ENCODE measurements at places on chromosomes 11 and 22.

GRCh38 chr11:60970369-60970774 is 1.1 kb upstream of the CD6 start:
- peak; percentile 16 for DNase-seq

DNA sequence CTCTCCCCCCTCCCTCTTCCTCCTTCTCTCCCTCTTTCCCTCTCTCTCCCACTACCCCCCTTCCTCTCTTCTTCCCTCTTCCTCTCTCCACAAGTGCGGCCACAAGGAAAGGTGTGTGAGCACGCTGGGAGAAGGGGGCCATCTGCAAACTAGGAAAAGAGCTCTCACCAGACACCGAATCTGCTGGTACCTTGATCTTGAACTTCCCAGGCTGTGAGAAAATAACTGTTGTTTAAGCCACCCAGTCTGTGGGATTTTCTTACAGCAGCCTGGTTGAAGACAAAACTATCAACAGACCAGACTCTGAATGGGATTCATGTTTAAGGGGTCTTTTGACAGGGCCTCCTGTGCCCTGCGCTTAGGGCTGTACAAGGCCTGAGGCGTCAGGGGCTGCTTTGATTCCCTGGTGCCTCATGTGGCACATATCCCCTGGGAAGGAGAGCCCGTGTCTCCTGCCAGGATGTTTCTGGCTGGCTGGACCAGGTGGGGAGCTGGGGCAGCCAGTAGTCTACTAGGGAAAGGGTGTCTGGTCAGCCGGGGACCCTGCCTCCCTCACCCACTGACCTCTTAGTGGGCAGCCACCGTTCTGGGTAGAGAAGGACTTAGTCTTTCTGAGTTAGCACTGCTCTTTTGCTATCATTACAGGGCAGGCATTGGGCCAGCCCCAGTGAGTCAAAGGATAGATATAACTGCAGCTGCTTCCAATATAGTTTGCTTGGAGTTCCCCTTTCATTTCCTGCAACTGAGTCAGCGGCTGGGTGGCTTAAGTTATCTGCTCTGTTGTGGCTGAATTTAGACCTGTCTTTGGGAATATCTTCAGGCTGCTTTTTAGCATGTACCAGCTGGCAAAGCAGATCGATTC is 6.2 kb downstream of the PANX1 start:
- no peak for DNase-seq

DNA sequence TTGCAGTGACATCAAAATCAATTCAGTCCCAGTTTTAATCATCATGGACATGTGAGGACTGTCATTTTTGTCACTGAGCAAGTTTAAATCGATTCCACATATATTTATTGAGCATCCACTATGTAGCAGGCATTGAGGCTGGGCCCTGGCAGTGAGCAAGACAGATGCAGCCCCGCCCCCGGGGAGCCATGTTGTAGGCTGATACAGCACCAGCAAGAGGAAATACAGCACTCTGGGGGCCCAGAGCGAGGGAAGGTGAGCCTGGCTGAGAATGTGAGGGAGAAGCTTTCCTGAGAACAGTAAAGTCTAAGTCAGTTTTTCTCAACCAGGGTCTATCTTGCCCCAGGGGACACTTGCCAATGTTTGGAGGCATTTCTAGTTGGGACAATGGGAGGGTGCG is 108.6 kb upstream of the ASPHD2 start:
- no peak for DNase-seq

DNA sequence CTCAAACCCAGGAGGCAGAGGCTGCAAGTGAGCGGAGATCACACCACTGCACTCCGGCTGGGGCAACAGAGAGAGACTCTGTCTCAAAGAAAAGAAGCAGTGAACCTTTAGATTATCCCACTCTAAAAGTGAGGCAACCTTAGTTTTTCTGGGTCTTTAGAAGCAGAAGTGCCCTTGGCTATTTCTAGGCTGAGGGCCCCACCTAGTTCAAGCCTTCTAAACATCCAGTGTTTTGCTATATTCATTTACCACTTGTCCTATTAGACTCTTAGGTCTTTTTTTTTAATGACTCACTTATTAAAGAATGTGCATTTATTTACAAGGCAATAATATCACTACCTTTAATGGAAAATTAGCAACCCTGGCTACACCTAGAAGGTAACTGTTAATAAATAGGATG is 16.7 kb upstream of the EHF start:
- DNase-seq: no peak

- DNase-seq: no peak
Measured at GRCh38 chr11:2599561-2600189, 100.1 kb downstream of the KCNQ1OT1 start.

DNA sequence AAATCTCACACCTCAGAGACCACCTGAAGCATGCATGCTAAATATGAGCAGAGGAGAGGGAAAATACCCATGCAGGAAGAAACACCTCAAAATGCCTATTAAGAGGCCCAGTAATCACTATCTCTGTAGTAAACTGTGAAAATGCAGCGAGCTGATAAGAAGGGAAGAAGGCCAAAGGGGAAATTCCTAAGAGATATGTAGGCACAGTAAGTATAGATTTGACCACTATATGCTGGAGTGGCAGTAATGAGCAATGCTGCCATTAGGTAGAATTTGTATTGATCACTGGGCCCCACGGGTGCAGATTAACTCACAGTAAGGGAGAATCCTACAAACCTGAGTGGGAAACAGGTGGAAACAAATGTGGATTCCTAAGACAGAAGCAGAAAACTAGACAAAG is 1813.1 kb upstream of the RAG2 start:
- DNase-seq: no peak

DNA sequence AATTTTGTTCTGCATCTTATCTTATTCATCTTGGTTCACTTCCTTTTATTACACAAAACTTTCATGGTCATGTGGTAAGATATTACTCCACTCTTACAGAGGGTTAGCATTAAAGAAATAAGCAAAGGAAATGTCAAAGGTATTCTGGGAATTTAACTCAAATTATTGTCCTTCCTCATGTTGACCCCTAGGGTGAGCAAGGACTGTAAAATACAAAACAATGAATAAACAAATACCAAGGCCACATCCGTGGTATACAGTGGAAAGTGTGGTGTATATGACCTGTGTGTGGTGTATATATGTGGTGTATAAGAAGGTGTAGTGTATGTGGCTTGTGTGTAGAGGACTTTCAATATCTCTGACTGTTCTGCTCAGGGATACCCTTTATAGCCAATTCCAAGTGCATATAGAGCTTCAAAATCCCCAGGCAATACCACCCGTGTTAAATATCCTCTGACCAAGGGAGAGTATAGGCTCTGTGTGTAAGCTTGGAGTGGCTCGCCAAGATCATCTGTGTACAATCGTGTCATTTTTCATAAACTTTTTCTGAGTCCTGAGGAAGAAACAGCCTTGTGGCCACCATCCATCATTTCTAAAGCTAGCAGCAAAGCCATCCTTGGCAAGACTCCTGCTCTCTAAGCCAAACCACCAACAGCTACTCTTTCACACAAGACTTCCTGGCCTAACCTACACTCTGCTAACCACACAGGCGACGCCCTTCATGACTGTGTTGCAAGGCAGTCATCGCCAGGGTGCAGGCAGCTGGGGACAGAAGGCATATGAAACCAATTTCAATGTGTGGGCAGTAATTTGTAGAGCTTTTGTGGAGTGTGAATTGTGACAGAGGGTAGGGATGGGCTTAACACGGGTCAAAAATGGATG is 548.0 kb downstream of the ETS1 start:
- no peak for DNase-seq

DNA sequence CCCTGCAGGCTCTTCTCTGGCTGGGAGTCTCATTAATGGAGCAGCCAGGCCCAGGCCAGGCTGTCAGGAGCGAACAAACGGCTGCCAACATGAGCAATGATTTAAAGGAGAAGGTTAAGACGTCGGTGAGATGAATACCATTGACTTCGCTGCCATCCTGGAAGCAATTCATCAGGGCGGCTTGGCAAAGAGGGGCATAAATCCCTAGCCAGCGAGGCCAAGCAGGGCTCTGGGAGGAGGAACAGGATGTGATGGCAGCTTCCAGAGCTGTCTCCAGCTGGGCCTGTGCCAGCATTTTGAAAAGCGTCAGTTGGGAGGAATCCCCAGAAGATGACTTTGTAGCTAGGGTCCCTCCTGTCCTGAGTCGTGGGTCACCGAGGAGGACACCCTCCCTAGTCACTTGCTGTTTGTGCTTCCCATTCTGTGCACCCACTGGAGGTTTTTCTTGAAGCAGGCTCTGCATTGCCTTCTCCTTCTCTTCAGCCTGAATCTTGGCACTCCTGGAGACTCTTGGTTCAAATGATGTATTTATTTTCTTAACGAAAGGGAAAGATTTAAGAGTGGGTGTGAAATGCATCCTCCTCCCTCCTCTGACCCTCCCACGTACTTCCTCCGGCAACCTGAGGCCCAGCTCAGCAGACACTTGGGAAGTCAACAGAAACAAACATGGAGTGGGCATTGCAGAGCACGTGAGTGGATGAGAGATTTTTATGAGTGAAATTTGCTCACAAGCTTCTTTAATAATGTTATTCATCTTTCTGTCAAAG is 476.3 kb upstream of the CADM1 start:
- no peak for DNase-seq

DNA sequence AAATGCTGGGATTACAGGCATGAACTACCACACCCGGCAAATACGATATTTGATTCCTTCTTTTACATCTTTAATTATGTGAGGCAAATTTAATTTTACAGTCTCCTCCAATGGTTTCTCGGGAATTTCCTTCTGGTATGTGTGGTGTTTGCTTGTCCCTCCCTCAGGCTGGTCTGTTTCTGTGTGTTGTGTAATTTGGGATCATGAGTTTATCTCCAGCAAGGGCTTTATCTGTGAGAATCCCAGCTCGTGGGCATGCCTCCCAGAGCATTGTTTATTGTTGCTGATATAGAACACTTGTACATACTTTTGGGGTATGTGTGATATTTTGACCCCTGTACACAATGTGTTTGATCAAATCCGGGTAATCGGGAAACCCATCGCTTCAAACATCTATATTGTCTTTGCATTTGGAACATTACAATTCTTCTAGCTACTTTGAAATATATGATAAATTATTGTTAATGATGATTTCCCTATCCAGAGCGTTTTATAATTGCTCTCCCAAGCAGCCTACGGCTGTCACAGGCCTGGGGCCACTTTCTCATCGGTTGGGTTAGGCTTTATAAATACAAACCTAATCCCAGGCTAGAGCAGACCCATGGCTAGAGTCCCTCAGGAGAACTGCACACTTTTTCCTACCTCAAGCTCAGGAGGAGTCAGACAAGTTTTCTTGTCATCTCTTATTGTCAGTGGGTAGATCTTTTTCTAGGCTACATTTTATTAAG is 15.0 kb upstream of the PRR5 start:
- DNase-seq: peak; percentile 52

DNA sequence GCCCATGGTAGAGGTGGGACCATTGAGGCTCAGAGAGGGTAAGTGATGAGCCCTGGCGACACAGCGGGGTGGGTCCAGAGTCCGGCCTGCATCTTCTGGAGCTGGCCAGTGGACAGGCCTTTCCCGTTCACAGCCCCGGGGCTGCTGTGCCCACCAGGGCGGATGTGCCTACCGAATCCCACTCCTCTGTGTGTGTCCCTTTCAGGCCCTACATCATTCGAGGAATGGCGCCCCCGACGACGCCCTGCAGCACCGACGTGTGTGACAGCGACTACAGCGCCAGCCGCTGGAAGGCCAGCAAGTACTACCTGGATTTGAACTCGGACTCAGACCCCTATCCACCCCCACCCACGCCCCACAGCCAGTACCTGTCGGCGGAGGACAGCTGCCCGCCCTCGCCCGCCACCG is 11.9 kb upstream of the PPP6R3 start:
- DNase-seq: no peak

- peak; percentile 15 for DNase-seq
Measured at GRCh38 chr22:33000342-33001280, 57.6 kb downstream of the SYN3 start.

Measured in HepG2 (cell line).